Mesothelial cell of epicardium (in vitro differentiated cells): ENCODE measurements at places on chromosomes 5 and 9.

- H3K4me3 ChIP-seq = no peak overlapping the region
- H3K27ac ChIP-seq = no peak overlapping the region
- no peak for DNase-seq
- no peaks in the 10 kb centered on the region for H3K4me1 ChIP-seq
- peaks cover 4% of the 10 kb centered on the region for H3K36me3 ChIP-seq
- no peaks in the 10 kb centered on the region for H3K27me3 ChIP-seq
Measured at GRCh38 chr5:1060535-1060981, 51.3 kb downstream of the SLC12A7 start.

- H3K4me1 ChIP-seq = no peaks in the 10 kb centered on the region
- H3K4me3 ChIP-seq = no peak overlapping the region
- H3K36me3 ChIP-seq = no peaks in the 10 kb centered on the region
Measured at GRCh38 chr5:53128481-53128880, 18.9 kb upstream of the MOCS2 start.

- H3K36me3 ChIP-seq = peaks cover 32% of the 10 kb centered on the region
- DNase-seq = no peak
- H3K27me3 ChIP-seq = no peaks in the 10 kb centered on the region
- H3K4me1 ChIP-seq = no peaks in the 10 kb centered on the region
- H3K4me3 ChIP-seq = no peak overlapping the region
Measured at GRCh38 chr5:138385660-138386059, 33.2 kb downstream of the KDM3B start.

DNA sequence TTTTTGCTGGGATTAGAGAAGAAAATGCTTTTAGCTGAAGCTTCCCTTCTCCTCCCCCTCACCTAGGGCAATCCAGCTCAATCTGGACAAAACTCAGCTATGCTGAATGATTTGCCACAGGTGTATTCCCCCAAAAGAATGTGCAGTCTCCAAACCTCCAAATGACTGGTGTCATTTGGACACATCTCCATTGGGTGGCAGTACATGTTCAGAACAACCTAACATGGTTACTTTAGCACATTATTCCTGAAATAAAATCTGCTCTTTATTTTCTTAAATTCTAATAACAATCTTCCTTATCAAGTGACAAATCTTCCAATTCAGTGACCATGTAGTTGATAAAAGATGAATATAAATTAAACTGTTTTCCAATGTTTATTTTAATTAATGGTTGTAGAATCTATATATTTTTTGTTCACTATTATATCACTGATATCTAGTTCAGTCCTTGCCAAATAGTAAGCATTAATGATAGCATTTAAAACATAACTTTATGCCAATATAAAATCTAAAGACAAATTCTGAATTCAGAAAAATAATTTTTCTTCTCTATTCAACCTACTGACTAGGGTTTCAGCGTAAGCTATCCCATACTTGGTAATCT is 61.3 kb upstream of the MOCS2 start:
- no peak for DNase-seq
- H3K36me3 ChIP-seq = peaks cover 2% of the 10 kb centered on the region
- no peak overlapping the region for H3K4me3 ChIP-seq
- H3K27ac ChIP-seq = no peak overlapping the region
- H3K4me1 ChIP-seq = peaks cover 15% of the 10 kb centered on the region
- no peaks in the 10 kb centered on the region for H3K27me3 ChIP-seq

DNA sequence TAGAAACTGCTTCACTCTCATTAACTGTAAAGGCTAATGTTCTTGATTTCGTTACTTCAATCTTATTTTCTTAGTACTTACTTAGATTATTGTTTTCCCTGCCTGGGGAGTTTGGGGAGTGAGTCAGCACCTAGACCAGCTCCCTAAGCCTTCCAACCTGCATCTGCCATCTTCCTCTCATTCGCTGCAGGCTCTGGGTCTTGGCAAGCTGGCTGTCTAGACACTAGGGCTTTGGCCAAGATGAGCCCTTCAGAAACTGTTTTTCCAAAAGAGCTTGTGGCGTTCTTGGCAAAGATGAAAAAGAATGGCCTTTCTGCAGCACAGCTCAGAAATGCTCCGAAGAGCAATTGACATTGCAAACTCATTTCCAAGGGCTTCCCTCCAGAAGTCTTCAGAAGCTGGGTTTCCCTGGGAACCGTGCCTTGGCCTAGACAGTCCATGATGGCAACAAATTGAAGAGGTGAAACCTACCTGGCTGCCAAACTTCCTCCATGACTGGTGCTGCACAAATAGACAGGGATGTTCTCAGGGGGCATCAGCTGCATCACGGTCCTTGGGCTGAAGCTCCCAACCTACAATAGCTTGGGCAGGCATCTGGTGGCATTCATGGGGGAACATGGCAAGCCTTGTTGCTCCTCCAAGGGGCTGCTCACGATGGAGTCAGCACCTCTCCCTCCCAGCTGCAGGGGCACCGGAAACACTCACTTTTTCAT is 76.6 kb downstream of the NSUN2 start:
- no peak overlapping the region for H3K27ac ChIP-seq
- no peaks in the 10 kb centered on the region for H3K4me1 ChIP-seq
- H3K4me3 ChIP-seq = no peak overlapping the region

DNA sequence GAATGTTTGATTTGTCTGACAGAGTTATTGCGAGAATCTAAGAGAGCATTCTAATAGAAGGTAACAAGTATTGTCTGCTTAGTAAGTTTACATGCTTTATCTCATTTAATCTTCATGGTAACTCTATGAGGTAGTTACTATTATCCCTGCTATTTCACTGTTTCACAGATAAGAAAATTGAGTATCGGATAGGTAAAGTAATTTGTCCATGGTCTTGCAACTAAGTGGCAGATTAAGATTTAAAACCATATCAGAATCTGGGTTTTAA is 118.2 kb downstream of the SNCAIP start:
- H3K36me3 ChIP-seq = peaks cover 52% of the 10 kb centered on the region
- H3K4me1 ChIP-seq = peaks cover 17% of the 10 kb centered on the region
- no peak for DNase-seq
- H3K27me3 ChIP-seq = no peaks in the 10 kb centered on the region
- H3K4me3 ChIP-seq = no peak overlapping the region
- peak overlapping the region; percentile 28 for H3K27ac ChIP-seq

DNA sequence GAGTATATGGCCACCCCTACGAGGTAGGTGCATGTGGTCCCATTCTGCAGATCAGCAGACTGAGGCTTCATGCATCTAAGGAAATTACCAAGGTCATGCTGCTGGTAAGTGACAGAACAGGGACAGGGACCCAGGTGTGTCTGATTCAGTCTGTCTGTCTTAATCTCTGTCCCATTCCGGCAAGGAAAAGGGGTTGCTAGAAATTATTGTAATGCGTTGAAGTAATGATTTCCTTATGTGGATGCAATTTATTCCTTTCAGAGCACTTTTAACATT is 76.8 kb downstream of the AMBP start:
- peaks cover 40% of the 10 kb centered on the region for H3K36me3 ChIP-seq
- no peak overlapping the region for H3K4me3 ChIP-seq
- no peaks in the 10 kb centered on the region for H3K4me1 ChIP-seq
- no peaks in the 10 kb centered on the region for H3K27me3 ChIP-seq

DNA sequence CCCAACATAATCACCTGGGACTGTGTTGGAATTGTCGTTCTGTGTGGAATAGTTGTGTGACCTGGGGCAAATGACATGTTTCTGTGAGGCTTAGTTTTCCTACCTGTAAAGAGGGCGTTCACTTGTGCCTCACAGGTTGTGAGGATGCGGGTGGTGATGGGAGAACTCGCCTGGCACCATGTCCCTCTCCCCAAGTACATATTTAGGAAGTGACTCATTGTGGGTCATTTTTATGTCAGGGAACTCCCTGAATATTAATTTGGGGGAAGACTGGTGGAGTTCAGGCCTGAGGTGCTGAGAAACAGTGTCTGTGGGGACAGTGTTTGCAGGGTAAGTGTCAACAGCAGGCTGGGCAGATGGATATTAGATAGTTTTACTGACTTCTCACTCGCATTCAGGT is 144.7 kb downstream of the KDM4C start:
- no peak overlapping the region for H3K4me3 ChIP-seq
- H3K27me3 ChIP-seq = no peaks in the 10 kb centered on the region
- H3K36me3 ChIP-seq = no peaks in the 10 kb centered on the region

GRCh38 chr9:133880851-133881661 is 111.1 kb downstream of the VAV2 start:
- H3K4me1 ChIP-seq = peaks cover 74% of the 10 kb centered on the region
- H3K27ac ChIP-seq = peak overlapping the region; percentile 99
- H3K4me3 ChIP-seq = peak overlapping the region; percentile 26
- H3K36me3 ChIP-seq = no peaks in the 10 kb centered on the region

- H3K4me3 ChIP-seq = no peak overlapping the region
- H3K36me3 ChIP-seq = peaks cover 6% of the 10 kb centered on the region
- peaks cover 1% of the 10 kb centered on the region for H3K27me3 ChIP-seq
- H3K27ac ChIP-seq = no peak overlapping the region
Measured at GRCh38 chr9:2967766-2968165, 123.9 kb upstream of the PUM3 start.

DNA sequence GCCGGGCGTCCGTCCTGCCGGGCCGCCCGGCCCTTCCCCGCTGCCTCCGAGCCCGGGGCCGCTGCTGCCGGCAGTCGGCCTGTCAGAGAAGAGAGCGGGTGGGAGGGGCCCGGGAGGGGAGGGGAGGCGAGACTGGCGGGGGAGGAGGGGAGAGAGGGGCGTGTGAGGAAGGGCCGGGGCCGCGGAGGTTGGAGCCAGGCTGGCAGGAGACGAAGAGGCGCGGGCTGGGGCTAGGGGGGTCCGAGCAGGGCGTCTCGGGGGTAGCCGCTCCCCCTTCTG is 570 bp downstream of the CREBRF start:
- no peaks in the 10 kb centered on the region for H3K36me3 ChIP-seq
- H3K4me3 ChIP-seq = peak overlapping the region; percentile 94
- peaks cover 16% of the 10 kb centered on the region for H3K4me1 ChIP-seq
- DNase-seq = no peak

DNA sequence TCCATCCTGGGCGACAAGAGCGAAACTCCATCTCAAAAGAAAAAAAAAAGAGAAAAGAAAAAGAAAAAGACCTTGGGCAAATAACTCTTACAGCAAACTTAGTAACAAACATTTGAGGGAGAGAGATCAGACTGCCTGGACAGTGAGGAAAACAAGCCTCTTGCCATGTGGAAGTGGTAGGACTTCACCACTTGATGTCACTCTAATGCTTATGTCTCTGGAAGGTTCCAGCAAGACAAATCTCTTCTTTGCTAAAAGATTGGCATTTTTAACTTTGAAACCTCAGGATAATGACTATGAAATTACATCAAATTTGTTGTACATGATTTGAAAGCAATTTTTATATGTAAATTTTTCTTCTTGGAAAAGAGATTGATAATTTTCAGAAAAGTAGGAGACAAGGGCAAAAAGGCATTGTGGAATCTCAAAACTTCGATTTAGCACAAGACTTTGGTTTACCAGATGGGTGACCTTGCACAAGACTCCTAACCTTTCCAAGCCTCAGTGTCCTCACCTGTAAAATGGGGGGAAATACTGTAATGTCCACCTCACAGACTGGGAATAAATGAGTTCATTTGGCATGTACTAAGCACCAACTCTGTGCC is 5.4 kb downstream of the ACTL7B start:
- H3K27ac ChIP-seq = no peak overlapping the region
- DNase-seq = no peak
- peaks cover 2% of the 10 kb centered on the region for H3K4me1 ChIP-seq
- H3K4me3 ChIP-seq = no peak overlapping the region
- no peaks in the 10 kb centered on the region for H3K36me3 ChIP-seq

GRCh38 chr5:24909210-24909609 is 264.4 kb upstream of the CDH10 start:
- no peaks in the 10 kb centered on the region for H3K27me3 ChIP-seq
- no peaks in the 10 kb centered on the region for H3K4me1 ChIP-seq
- H3K4me3 ChIP-seq = no peak overlapping the region
- H3K27ac ChIP-seq = no peak overlapping the region

GRCh38 chr5:72455476-72455875 is 51.7 kb downstream of the ZNF366 start:
- peaks cover 18% of the 10 kb centered on the region for H3K4me1 ChIP-seq
- no peaks in the 10 kb centered on the region for H3K36me3 ChIP-seq
- no peak overlapping the region for H3K27ac ChIP-seq
- no peaks in the 10 kb centered on the region for H3K27me3 ChIP-seq

- H3K27ac ChIP-seq = no peak overlapping the region
- no peaks in the 10 kb centered on the region for H3K36me3 ChIP-seq
- no peak overlapping the region for H3K4me3 ChIP-seq
- H3K27me3 ChIP-seq = no peaks in the 10 kb centered on the region
- no peaks in the 10 kb centered on the region for H3K4me1 ChIP-seq
- no peak for DNase-seq
Measured at GRCh38 chr5:88515881-88516819, 247.5 kb upstream of the TMEM161B start.
